ENCODE measurements at places on chromosomes 7 and 10.

DNA sequence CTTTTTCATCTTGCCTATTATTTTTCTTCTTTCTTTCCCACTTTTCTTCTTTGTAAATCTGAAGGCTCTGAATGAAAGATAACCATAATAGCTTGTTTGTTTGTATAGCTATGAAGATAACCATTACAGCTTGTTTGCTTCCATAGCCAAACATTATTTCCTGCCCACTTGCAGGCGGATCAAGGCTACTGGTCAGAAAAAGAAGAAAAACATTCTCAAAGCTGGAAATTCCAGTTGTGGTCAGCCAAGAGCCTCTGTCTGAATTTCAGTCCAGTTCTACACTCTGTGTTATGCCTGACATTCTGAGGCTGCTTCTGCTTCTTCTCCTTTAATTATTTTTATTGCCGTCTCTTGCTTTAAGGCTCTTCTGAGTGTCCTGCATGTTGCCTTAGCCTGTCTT lies 48.9 kb downstream of the TMEM178B start:
- DNase-seq = no peak

DNA sequence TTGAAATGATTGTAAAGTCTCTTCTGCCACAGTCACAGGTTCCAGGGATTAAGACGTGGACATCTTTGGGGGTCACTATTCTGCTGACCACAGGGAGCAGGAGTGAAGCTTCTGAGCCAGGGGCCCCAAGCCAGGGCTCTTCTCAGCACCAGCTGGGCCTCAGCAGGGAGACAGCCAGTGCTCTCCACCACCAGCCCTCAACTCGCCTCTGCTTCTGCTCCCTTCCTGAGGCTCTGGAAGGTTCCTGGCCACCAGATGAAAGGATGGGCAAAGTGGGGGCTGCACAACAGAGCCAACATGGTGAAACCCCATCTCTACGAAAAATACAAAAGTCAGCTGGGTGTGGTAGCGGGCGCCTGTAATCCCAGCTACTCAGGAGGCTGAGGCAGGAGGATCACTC lies 11.2 kb upstream of the CRYGN start:
- DNase-seq = no peak

DNA sequence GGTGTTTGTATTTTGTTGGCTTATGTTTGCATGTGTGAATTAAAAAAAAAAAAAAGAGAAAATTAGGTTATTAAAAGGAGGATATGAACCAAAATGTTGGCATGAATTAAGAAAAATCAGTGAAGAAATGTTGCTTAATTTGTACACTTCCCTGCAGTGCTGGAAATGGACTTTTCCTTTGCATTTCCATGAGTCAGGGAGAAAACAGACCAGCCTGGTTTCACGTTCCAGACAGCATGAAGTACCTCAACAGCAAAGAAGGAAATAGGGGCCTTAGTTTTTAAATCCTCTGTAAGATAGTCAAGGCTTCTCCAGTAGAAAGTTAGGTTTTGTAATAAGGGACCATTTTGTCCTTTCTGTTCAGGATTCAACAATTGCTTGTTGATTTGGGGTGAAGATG lies 159.7 kb downstream of the CELF2 start:
- no peak for DNase-seq

GRCh38 chr10:76946270-76946669 lies 691.3 kb downstream of the KCNMA1 start:
- DNase-seq = no peak

DNA sequence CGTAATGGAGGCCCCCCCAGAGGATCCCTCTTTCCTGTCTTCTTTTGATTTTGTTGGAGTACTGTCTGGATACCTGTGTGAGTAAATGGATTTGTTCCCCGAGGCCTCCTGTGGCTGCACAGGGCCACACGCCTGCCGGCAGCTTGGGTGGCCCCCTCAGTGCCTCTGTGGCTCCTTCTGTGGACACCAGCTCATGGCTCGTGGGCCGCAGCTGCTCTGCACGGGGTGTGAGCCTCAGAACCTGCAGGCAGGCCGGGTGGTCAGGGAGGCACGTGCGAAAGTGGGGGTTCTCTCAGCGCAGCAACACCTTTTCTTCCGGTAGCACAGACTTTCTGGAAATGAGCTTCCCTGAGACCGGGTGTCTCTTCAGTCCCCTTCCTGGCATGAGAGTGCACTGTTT lies 70.3 kb downstream of the WDR37 start:
- DNase-seq = no peak

DNA sequence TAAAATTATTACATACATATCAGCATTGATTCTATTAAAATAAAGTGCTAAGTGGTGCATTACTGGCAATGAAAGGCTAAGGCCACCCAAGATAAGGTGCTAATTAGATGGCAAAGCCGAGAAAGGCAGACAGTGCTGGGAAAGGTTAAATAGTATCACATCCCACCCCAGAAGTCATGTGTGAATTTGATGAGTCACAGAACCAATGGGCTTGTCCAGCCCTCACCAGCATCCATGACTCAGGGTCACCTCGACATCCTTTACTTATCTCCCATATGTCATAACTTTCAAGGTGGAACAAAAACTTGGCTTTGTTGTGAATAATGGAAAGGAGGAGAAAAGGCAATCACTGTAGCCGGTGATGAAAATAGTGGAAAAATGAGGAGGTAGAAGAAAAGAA lies 459.1 kb downstream of the PLXNA4 start:
- DNase-seq = no peak

- no peak for DNase-seq
Measured at GRCh38 chr7:69599955-69600709, 1.9 kb downstream of the AUTS2 start.

GRCh38 chr10:126161691-126162090 lies 226.6 kb downstream of the ADAM12 start:
- no peak for DNase-seq

- DNase-seq = no peak
Measured at GRCh38 chr7:125645770-125646169, 716.1 kb upstream of the POT1 start.

DNA sequence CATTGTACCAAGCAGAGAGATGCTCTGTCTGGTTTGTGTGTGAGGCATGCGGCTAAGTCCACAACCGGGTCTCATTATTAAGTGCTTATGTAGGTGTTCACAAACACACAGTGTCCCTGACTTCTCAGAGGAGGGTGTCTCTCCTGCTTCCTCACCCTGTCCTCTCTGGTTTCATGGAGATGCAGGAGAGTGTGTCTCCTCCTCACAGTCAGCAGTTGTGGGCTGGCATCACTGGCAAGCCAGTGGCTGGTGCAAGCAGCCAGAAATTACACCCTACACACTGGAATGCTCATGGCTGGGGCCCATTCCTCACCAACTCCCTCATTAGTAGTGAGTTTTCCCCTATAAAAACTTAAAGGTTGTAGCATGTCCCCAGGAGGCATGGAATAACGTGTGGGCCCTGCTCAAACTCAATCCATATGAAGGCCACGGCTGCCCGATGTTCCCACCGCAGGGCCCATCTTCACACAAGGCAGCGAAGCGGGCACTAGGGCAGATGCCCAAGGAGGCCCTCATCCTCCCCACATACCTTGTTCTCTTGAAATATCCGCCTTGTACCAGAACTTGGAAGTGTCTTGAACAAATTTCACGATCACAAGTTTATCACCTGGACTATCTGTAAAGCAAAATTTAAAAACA lies 280.1 kb downstream of the TNS3 start:
- no peak for DNase-seq

- DNase-seq = no peak
Measured at GRCh38 chr7:97006816-97007582, 1.6 kb downstream of the DLX6 start.

- no peak for DNase-seq
Measured at GRCh38 chr7:55593515-55594318, 21.4 kb upstream of the VOPP1 start.

DNA sequence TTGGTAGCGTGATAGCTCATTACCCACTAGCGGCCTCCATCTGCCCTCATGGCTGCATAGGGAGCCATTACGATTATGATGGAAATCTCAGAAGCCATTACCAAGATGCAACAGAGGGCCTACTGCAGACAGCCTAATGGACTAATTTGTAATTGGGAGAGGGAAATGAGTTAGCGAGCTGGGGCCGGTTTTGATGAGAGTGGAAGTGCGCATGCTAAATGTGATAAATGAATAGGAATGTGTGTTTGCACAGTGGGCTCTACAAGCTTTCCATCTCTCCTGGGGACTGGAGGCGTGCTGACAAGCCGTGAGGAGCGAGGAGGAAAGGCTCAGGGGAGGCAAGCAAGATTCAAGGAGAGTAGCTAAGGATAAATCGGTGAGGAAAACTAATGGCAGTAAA lies 644.5 kb upstream of the GALNT17 start:
- no peak for DNase-seq

- no peak for DNase-seq
Measured at GRCh38 chr10:26790221-26790995, 70.3 kb downstream of the ABI1 start.

- DNase-seq = no peak
Measured at GRCh38 chr7:132825932-132826835, 249.9 kb upstream of the PLXNA4 start.

GRCh38 chr7:148505645-148506375 lies 84.8 kb upstream of the C7orf33 start:
- DNase-seq = no peak

DNA sequence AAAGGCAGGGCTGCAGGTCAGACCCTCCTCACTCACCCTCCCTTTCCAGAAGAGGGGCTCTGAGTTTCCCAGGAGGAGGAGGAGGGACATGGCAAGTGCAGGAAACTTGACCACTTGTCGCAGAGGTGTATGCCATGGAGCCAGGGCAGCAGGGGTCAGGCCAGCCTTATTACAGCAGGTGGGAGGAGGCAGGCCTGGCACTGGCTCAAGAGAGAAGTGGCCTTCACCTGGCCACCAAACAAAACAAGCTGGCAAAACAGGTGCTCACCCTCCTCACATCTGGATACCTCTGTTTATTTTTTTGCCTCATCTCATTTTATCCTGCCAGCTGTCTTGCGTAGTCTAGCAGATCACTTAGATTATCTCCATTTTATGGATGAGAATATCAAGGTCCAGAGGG lies 12.5 kb downstream of the COL13A1 start:
- DNase-seq = no peak

DNA sequence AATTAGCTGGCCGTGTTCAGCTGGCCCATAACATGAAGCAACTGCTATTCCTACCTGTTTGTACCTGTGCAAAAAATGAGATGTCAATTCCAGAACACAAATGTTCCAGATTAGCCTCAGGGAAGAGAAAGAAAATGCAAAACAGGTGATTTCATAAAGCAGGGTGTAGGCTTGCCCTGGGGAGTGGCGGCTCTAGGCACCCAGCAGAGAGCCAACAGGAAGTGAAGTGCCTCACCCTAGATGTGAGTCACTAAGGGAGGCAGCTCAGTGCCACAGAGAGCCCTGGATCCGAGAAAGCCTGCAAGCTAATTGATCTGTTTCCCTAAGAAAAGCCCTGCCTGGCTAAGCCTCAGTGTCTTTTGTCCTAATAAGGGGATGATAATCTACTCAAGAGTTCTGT lies 240.0 kb downstream of the ARHGAP21 start:
- no peak for DNase-seq

DNA sequence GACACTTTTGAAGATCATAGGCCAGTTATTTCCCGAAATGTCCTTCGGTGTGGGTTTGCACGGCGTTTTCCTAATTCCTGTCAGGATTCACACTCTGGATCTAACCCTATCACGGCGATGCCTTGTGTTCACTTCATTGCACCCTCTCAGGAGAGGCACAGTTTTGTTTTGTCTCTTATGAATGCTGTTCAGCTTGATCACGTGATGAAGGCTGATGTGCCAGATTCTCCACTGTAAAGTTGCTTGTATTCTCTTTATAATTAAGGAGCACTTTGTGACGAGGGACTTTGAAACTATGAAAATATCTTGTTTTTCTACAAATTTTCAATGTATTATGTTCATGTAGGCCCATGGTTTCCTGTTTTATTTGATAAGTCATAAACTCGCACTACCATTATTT lies 568.1 kb downstream of the ACTR3B start:
- DNase-seq = no peak

DNA sequence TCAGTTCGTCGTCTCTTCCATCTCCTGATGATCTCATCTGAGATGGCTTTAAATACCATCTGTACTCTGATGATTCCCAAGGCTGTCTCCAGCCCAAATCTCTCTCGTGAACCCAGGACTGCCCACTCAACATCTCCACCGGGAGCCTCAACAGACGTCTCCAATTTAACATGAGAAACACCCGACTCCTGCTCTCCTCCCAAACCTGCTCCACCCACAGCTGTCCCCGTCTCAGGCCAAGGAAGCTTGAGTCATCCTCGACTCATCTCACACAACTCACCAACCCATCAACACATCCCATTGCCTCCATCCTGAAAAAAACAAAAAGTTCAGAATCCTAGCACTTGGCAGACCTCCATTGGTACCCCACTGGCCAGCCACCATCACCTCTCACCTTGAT lies 29.7 kb upstream of the CALN1 start:
- no peak for DNase-seq

GRCh38 chr7:106545275-106545674 lies 115.7 kb downstream of the CCDC71L start:
- DNase-seq = no peak

DNA sequence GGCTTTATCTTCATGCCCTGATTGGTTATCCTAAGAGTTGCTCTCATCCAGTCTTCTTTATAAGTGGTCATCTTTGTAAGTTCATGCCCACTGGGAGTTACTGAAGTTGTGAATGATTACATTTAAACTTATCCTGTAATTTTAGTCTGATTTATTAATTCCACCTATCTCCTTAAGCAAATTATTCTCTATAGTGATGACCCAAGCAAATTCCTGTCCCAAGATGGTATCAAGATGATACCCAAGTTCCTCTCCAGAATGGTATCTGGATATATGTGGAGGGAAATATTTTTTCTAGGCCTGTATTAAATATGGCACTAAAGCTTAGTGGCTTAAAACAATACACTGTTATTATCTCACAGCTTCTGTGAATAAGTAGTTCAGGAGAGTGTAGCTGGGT lies 22.6 kb upstream of the VOPP1 start:
- no peak for DNase-seq

DNA sequence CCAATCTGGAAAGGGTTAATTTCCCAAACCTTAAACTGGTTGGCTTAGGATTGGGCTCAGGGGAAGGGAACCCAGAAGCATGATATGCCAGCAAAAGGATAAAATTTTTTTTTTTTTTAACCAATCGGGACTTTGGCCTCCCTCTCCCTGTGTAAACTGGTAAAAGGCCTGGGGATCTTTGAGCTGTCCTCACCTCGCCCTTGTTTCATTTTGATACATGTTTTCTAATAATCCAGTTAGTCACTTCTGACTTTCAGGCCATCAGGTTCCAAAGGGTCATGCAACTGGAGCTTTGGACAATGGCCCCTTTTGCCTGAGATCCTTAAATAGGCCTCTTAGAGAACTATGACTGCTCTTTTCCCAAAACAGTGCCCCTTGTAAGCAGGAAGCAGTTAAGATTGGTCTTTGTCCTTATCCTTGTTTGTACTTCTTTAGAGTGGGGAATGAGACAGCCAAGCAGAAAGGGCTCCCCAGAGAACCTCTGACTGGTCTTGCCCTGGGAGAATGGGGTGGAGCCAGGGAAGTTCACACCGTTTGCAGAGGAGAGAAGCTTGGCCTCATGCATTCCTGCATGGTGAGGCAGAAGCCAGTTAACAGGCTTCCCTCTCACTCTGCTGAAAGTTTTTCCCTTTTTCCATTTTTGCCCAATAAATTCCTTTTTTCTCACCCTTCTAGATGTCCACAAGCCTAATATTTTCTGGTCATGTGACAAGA lies 424.2 kb upstream of the CNTNAP2 start:
- DNase-seq = no peak

GRCh38 chr7:138137423-138138171 lies 61.3 kb downstream of the AKR1D1 start:
- no peak for DNase-seq

- peak; percentile 11 for DNase-seq
Measured at GRCh38 chr7:455110-455928, 64.3 kb downstream of the PDGFA start.

All from NCI-H2081 treated with DMSO at 0.1 percent for 48 hours (cell line).